ENCODE measurements at places on chromosomes 7 and 10.

DNA sequence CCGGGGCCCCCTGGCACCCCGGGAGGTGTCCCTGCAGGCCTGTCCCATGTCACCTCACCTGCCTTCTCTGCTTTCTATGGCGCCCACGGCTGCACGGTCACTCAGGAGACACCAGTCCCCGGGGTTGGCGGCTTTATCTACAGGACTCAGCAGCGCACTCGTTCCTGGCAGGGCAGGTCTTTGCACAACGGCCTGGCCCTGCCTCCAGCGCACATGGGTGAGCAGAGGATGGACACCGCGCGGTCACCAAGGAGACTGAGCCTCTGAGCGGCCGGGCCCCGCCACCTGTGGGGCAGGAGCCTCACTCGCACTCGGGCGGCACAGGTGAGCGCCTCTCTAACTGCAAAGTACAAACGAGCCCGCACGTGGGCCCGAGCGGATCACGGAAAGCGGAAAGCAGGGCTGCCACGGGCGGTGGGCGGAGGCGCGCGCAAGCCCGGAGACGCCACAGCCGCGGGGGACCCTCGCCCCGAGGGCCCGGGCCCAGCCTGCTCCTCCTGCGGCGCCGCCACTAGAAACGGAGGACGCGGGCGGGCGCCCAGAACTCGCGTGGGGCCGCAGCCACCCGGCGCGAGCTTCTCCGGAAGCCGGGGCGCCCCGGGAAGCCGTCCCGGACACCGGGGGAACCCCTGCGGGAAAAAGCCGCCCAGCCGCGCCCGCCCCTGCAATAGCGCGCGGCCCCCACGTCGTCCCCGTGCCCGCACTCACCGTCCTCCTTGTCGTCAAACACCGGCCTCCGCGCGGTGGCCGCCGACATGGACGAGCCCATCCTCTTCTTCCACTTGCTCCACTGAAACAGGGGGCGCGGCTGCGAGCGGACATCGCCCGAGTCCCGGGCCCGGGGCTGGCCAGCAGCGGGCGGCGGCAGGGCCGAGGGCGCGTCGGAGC, 642 bp downstream of the STK32C start:
- DNase-seq: no peak

GRCh38 chr7:121351682-121352081, 22.9 kb downstream of the WNT16 start:
- DNase-seq: no peak

- no peak for DNase-seq
Observed at GRCh38 chr10:16470747-16471146, 33.9 kb downstream of the PTER start.

DNA sequence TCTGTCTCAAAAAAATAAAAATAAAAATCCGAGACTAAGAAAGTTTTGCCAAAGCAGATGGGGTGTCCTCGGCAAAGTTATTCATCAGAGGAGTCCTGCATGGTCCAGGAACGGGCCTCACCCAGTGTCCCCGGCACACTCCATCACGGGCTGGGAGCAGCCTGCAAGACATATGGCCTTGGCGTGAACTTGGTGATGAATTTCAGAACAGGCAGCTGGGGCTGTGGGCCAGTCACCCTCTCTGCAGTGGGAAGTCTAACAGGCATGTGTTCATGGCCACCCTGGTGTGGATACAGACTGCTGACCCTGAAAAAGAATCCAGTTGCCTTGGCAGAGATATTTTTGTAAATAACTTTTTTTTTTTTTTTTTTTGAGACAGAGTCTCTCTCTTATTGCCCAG, 34.7 kb downstream of the NPTX2 start:
- no peak for DNase-seq

DNA sequence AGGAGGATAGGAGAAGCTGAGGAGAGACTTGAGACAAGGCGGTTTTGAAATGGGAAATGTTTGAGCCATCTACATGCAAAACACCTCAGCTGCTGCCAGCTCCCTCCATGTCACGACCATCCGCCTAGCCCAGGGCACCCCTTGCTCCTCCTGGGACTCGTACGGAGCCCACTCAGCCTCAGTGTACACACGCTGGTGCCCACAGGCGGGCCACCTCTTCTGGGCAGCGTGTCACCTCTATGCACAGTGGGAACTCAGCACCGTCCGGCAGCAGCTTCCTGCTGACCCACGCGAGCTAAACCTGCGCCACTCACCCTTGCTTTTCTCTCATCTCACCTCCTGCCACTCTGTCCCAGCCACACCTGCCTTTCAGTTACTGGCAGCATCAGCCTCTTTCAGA, 108.3 kb downstream of the GALNT11 start:
- no peak for DNase-seq

DNA sequence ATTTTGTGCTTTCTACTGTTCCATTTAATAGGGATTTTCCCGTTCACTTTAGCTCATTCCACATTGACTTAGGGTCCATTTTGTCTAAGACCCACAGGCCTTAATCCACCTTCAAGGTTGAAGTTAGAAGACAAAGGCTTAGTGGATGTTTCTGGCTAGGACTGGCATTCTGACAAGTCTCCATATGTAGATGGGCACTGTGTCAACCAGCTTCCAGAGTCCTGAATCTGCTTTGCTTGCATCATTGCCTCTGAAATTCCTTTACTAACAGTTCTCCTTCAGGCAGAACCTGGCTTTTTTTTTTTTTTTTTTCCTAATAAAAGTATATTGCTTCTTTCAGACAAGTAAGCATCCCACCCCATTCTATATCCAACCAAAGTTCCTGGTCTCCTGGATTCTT, 69.6 kb upstream of the PDCD4 start:
- DNase-seq: no peak

DNA sequence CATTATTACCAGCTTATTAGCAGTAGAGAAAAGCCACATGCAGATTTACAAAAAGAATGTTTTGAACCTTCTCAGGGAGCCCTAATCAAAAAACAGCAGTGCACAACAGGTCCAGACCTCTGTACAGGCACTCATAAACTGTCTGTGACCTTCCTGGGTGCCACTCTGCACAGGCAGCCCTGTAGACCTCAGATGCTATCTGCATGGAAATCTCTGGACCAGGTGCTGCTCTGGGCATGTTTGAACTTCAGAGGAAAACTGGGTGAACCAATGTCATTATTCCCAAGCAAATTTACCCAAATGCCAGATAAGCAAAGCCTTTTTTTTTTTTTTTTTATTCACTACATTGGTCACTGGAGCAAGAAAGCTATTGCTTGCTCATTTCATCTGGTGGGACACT, 104.2 kb downstream of the NPY start:
- DNase-seq: no peak

DNA sequence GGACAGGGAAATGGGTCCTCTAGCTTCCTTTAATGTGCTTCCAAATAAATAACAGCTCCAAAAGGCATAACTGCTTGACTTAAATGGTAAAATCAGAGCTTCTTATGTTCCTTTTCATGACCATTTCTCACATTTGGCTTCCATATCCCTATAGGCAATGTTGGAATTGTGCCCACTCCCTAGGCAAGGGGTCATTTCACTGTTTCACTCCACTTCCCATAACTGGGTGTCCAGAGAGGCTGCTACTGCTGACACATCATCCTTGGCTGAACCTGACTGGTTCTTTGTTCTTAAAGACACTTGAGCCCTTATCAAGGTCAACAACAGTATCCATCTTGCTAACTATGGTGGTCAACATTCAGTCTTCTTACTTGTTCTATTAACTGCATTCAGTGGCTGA, 37.1 kb downstream of the PRTFDC1 start:
- no peak for DNase-seq

DNA sequence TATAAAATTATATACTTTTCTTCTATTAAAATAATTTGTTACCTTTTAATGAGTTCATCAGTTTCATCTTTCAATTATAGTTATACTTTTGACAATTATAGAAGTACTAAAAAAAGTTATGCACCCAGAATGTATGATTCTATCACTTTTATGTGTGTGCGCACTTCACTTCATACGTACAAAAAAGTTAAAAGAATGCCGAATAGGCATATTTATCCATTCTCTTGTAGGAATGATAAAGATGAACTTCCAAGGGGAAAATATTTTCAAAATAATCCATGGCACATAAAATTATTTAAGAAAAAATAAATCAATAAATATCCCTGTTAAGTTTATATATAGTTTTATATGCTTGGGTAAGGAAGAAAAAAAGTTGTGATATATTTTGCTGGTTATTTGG, 166.9 kb upstream of the PRSS1 start:
- DNase-seq: no peak

- DNase-seq: no peak
Observed at GRCh38 chr10:85280014-85280413, 951.6 kb downstream of the CCSER2 start.

DNA sequence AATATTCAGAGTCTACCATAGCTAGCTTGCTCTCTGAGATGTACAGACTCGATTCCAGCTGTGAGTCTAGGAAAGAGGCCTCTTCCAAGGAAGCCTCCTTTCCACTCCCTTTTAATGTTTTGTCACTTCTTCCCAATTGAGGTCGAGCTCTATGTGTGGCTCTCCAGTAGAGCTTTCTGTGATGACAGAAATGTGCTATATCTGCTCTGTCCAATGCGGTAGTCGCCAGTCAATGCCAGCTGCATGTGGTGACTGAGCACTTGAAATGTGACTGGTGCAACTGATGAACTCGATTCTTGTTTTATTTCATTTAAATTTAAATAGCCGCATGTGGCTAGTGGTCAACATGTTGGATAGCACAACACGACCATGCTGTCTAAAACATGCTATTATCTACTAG, 387.0 kb upstream of the NRP1 start:
- DNase-seq: no peak

- DNase-seq: no peak
Observed at GRCh38 chr7:31465285-31465684, 48.6 kb upstream of the ITPRID1 start.

GRCh38 chr10:7484456-7485243, 73.8 kb upstream of the SFMBT2 start:
- no peak for DNase-seq

Measured in hematopoietic multipotent progenitor cell treated with erythropoietin and hydrocortisone succinate and interleukin-3 and kit ligand, for 15 days (in vitro differentiated cells).